Activated CD8-positive, alpha-beta memory T cell treated with anti-CD3 and anti-CD28 coated beads for 1 hour (primary cell): ENCODE measurements at places on chromosomes 5 and 9.

DNA sequence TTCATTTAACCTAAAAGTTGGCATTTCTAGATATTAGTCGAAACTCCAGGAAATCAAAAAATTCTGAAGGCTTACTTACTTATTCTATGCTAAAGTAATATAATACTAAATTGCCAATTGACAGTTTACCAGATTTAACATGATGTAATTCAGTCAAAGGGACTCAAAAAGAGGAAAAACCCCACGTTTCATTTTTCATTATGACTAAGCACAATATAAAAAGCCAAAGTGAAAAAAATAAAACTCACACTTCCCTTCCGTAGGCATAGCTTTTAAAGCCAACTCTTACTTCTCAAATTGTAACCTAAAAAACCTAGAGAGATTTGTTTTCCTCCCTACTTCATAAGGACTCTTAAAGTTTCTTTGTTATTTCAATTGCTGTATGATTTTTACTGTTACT is 146.6 kb downstream of the RAPGEF6 start:
- no peak for DNase-seq

DNA sequence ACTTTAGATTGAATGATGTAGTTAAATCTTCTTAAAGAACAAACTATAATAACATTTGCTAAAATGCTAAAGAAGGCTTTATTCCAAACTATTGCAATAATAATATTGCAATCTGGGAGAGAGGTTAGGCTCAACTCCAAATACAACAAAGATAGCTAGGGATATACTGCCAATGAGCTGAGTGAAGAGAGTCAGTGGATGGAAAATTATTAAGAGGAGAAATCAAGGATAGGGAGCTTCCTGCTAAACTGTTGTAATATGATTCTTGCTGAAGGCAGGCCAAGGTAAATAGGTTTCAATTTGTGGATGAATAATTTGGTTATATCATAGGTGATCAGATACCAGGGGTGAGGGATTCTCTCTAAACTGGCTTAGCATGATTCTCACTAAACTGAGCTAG is 1651.5 kb downstream of the EFNA5 start:
- no peak for DNase-seq

GRCh38 chr5:173765661-173766060 is 122.5 kb upstream of the CPEB4 start:
- DNase-seq = no peak

DNA sequence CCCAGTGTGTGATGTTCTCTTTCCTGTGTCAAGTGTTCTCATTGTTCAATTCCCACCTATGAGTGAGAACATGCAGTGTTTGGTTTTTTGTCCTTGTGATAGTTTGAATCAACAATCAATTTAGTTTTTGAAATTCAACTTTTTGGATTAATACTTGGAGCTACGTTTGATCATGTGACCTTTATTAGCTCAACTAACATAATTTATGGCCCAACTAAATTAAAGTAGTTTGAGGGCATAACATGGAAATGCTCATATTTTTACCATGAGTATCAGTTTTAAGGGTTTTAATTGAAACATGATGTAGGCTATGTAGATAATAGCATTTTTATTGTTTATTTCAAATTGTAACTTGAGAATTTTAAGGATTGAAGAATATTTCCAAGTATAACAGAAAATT is 168.0 kb downstream of the CCDC171 start:
- no peak for DNase-seq
